ENCODE measurements at places on chromosomes 5 and 9.

- no peak for DNase-seq
Observed at GRCh38 chr9:715300-715699, 126.2 kb upstream of the DMRT1 start.

- no peak for DNase-seq
Observed at GRCh38 chr5:73838901-73839300, 212.9 kb downstream of the ARHGEF28 start.

- DNase-seq = no peak
Observed at GRCh38 chr5:28216939-28217360, 1178.6 kb upstream of the CDH9 start.

- no peak for DNase-seq
Observed at GRCh38 chr9:132698989-132699388, 28.7 kb downstream of the GTF3C4 start.

- no peak for DNase-seq
Observed at GRCh38 chr9:18438300-18438925, 35.5 kb upstream of the ADAMTSL1 start.

- peak; percentile 25 for DNase-seq
Observed at GRCh38 chr5:181133610-181134231, 2.8 kb upstream of the OR2V1 start.

- DNase-seq = no peak
Observed at GRCh38 chr5:91898898-91899297, 515.8 kb upstream of the ARRDC3 start.

DNA sequence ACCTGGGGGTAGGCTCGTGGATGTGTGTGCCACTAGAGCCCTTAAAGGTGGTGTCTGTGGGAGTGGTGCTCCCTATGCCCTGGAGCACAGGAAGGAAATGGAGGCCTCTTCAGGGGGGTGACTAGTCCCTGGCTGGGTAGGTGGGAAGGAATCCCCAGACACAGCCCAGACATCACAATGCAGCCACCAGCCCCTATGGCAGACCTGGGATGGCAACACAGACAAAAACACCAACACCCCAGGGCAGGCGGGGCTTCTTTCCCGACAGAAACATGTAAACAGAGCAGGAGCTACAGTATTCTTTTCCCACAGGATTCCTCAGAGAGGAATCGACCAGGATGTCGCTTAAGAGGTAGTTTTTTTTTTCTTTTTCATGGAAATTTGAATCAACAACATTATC lies 10.4 kb upstream of the NR5A1 start:
- DNase-seq = no peak

- DNase-seq = no peak
Observed at GRCh38 chr5:80502800-80503199, 14.9 kb downstream of the FAM151B start.

GRCh38 chr5:75185763-75186162 lies 50.9 kb downstream of the ANKRD31 start:
- DNase-seq = no peak

- no peak for DNase-seq
Observed at GRCh38 chr5:50299896-50300295, 141.2 kb downstream of the EMB start.

DNA sequence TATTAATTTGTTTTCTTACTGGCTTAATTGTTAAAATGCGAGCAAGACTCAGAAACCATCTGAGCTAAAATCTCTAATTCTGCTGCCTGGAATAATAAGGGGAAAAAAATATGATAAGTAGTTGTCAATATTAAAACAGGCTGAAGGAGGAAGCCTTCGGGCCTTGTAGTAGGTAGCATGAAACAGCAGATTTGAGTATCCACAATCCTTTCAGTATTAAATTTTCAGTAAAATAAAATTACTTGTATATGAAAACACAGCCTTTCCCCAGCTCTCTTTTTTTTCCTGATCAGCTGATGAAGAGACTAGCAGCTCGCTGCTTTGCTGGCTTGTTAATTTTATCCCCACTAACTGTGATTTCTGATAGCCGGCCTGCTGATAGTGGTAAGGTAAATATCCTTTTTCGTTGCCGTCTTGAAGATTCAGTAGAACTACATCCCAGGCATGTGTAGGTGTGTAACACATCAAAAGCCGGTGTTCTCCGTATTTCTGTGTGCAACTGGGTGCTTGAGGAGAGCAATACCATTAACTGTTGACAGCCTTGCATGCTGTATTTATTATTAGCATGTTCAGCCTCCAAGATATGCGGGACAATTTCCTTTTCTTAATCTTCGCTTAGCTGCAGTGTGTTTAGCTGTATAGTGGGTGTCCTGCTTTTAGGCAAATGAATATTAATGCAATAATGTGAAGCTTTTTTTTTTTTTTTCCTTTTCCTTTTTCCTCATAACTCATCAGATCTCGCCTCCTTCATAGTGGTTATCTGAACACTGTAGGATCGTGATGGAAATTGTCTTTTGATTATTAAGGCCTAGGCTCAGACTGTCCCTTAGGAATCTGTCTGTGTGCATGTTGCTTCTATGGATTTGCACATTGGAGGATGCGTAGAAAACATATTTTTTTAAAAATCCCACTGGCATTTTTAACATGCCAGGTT lies 144.6 kb downstream of the SMARCA2 start:
- DNase-seq = no peak

GRCh38 chr5:142422429-142422828 lies 97.6 kb upstream of the SPRY4 start:
- no peak for DNase-seq

DNA sequence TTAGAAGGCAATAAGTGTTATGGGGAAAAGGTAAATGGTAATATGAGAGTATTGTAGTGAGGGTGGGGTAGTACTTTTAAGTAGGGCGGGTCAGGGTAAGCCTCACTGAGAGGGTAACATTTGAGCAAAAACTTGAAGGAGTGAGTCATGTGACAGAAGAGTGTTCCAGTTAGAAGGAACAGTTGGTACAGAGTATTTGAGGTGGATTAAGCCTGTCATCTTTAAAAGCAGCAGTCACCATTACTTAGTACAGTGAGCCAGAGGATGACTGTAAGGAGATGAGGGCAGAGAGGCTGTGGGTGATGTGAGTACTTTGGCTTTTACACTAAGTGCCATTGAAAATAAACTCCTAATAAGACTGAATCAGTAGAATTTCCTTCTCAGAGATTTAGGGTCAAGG lies 54.8 kb downstream of the UBAP1 start:
- DNase-seq = no peak

DNA sequence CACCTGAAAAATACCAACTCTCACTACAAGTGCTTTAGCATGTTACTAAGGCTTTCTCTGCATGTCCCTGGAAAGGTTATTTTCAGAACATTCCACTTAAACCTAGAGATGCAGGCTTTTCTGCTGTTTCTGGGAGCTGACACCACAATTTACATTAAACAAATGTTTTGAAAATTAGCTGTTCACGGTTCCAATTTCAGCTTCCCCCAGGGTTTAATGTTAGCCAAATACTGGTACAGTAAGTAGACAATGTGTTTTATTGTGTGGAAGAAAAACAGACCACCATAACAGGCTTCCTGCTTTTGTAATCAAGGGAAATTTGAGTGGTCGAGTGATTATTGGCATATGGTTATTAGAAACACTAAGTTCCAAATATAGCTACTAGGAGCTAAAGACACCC lies 32.0 kb downstream of the MACROH2A1 start:
- no peak for DNase-seq

DNA sequence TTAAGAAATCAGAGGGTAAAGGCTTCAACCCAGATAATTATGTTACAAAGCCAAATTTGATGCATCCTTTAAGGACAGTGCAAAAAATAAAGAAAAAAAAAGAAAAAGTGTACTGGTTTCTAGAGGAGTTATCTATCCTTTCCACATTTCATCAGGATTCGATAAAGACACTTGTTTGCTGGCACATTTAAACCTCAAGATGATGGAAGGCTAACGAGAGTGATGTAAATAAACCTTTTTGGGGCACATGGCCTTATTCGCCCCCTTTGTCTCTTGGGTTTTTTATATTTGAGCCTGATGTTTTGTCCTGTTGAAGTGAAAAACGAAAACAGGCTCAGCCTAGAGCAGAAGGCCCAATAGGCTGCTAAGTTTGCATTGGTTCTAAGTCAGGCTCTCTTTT lies 416.5 kb downstream of the TAF11L14 start:
- no peak for DNase-seq

- no peak for DNase-seq
Observed at GRCh38 chr5:133947431-133947841, 21.0 kb downstream of the C5orf15 start.

- DNase-seq = no peak
Observed at GRCh38 chr9:116447934-116448333, 239.2 kb upstream of the TRIM32 start.

DNA sequence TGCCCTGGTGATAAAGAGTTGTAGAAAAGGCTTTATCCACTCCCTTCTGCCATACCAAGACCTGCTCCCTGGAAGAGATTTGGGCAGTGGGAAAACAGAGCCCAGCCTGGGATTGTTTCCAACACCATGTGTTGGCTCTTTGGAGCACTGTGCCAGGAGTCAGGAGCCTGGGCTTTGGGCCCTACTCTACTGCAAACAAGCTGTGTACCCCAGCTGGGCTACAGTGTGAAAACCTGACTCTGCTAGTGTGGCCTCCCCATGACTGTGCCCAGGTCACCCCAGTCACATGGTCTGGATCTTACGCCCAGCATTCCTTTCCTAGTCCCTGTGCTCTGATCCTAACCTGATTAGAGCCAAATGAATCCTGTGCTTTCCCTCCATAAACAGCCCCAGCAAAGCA lies 39.3 kb upstream of the SHB start:
- no peak for DNase-seq

DNA sequence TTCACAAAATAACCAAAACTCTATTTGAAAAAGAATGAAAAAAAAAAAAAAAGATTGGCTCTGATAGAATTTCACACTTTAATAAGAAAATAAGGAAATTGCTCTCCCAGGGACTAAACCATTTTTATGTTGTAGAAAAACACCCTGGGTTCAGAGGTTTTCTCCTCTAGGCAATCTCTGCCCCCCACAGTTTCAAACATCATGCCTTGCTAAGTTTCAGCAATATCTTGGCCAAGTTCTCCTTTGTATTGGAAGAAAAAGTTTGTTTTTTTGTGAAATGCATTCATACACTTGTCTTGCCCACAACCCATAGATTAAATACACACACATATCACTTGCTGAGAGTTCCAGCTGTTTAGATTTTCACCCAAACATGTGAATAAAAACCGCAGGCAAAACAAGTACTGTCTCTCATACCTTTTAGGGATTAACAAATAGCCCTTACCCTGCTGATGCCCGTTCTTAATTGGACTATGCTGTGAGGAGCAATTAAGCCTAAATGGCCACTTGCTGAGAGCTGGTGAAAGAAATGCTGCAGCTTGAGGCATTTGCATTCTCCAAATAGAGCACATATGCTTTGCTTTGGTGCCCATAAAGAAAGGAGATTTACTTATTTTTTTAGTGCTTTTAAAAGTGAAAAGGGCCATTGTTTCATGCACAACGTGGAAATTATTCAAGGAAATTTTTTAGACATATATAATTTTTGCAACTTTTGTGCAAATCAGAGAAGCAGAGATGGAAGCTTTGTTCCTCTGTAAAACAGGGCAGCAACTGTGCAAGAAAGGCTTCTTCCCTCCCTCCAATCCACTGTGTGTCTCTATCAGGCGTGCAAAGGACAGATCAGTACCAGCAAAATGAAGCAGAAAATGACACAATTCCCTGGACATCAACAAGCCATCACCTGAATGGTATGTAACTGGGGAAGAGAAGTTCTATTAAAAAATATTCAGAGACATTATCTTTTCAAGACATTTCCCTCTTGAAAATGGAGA lies 262.4 kb upstream of the KIF2A start:
- DNase-seq = no peak

GRCh38 chr9:89274838-89275237 lies 36.2 kb upstream of the CKS2 start:
- DNase-seq = no peak

- no peak for DNase-seq
Observed at GRCh38 chr5:96978812-96979449, 43.1 kb downstream of the LNPEP start.

- no peak for DNase-seq
Observed at GRCh38 chr5:108311682-108312081, 70.2 kb downstream of the FBXL17 start.

DNA sequence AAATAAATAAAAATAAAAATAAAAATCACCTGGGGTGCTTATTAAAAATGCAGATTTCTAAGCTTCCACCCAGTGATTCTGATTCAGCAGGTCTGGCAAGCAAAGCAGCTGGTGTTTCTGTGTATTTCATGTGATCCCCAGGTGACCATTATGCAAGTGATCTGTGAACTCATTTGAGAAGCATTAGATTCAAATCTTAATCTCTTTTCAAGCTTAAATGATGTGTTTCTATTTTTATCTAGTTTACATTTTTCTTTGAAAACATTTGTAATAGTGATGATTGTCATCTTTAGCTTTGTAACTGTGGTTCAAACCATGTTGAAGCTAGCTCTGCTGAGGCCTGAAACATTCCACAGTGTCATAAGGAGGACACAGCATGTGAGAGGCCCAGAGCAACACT lies 804.8 kb upstream of the ZNF608 start:
- DNase-seq = no peak

DNA sequence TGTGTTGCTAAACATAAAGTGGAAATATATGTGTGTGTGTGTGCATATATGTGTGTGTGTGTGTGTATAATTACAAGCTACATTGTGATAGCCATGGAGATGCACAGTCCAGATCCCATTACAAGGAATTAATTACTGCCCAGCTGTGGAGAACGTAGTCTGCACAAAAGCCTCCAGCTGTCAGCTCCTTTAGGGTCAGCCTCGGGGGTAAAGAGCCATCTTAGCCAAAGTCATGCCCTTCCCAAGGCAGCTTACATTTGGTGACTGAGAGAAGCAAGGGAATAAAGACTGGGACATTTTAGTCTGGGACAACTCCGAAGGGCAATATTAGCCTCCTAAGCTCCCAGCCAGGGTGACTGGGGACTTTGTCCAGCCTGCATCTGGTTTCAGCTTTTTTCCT lies 21.9 kb upstream of the FOCAD start:
- DNase-seq = no peak

- DNase-seq = no peak
Observed at GRCh38 chr5:127684726-127685467, 18.3 kb upstream of the CCDC192 start.

DNA sequence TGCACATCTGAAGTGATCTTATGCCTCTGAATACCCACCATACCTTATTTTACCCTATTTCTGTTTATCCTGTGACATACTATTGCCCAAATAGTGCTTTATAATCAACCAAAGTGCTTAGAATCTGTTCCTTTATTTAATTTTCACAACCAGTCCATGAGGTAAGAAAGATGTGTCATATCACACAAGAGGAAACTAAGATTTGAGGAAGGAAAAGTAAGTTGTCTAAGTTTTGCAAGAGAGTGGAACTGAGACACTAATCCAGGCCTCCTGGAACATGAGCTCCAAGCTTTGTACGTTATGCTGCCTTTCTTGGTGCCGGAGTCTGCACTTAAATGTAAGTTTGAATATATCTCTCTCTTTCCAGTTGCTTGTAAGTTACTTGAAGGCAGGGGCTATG lies 17.2 kb downstream of the KDM3B start:
- DNase-seq = no peak

Data from GOT3 (cell line).